ENCODE measurements at places on chromosomes 13 and 19.

DNA sequence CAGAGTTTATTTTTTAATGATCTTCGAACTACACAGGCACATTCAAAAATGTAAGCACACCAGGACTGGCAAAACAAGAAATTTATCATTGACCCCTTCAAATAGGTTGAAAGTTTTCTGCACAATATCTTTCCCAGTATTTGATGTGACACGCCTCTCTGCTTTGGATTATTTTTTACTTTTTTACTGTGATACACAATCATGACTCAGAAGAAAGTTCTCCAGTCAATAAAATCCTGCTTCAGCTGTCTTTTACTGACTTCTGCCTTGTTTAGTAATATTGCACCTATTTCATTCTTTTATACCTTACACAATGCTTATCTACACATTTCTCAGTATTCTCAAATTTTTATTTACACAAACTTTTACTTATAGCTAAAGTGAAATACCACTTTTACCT is 1750.4 kb downstream of the PCDH9 start:
- ATAC-seq: no peak

- ATAC-seq: no peak
Observed at GRCh38 chr19:43564800-43565199, 10.5 kb downstream of the XRCC1 start.

GRCh38 chr13:39406688-39407087 is 196.3 kb downstream of the LHFPL6 start:
- ATAC-seq: no peak

DNA sequence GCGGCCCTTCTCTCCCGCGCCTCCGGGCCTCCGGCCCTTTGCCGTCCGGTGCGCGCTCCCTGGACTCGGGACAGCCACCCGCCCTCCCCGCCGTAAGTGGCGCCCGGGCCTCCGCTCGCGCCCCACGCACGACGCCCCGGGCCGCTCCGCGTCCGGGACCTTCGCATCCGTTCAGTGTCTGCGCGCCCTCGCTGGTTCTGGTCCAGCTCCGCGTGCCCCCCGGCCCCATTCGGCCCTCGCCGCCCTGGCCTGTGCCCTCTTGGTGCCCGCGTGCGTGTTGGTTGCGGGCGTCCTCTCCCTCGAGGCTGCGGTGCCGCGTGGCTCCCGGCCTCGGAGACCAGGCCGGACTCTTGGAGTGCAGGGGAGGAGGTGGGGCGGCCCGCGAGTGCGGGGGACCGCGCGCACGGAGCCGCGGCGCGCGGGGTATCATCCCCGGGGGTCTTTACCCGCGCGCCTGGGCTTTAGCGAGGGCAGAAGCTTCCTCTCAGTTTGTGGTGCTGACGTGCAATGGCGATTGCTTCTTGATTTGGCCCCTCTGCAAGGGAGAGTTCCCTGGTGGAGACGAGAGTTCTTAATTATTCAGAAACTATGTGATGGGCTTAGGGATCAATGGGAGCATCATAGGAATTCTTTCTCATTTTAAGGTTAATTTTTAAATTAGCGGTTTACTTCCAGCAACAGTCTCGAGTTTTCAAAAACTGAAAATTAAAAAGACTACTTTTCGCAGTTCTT is 757 bp downstream of the WASF3 start:
- ATAC-seq: no peak

DNA sequence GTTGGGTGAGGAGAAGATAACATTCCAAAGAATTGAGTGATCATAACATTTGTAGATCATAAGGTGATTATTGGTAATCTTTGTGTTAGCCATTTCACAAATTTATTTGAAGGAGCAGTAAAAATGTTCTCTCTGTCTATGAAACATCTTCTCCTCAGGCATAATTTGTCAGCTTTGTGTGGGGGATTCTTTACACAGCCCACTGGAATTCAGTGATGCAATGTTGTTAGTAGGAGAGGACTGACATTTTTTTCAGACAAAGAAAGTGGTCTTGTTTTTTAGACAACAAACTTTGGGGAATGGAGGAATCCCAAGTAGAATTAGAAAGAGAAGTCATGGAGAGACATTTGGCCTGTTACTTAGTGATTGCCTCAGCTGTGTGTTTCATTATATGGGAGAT is 100.3 kb downstream of the ITGBL1 start:
- ATAC-seq: no peak

DNA sequence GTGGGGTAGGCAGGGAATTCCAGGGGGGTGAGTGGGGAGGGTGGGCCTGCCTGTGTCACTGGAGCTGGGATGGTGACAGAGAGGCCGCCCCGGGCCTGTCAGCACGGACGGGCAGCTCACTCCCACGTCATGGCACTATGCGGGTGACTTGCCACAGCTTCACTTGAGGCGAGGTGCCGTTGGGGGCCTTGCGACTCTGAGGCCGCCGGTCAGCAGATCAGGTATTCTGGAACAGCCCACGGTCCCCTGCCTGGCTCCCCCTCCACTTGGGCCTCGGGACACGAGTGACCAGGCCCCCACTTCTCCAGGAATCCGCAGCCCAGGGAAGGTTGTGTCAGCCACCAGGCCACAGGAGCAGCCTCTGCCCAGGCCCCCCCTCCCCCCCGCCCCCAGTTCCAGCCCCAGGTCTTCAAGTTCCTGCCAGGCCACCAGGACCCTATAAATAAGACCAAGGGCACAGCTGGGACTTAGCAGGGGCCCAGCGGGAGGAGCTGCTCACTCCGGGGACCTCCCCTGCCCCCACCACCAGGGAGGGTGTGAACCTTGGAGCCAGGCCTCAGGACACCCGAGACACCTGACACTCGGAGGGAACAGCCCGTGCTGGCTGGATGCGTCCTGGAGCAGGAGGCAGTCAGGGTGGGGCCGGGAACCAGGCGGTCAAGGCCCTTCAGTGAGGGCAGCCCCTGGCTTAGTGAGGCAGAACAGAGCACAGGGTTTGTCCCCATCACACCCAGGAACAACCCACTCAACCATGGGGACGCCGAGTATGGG is 2.7 kb upstream of the MIDN start:
- no peak for ATAC-seq

DNA sequence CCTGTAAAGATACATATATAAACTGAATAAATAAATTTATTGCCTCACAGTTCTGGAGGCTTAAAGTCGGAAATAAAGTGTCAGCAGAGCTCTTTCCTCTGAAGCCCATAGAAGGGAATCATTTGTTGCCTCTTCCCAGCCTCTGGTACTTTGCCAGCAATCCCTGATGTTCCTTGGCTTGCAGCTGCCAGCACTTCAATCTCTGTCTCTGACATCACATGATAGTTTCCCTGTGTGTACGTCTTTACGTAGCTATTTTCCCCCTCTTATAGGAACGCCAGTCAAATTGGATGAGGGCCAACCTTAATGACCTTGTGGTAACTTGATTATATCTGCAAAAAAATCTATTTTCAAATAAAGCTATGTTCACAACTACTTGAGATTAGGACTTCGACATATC is 250.9 kb downstream of the LIG4 start:
- no peak for ATAC-seq

DNA sequence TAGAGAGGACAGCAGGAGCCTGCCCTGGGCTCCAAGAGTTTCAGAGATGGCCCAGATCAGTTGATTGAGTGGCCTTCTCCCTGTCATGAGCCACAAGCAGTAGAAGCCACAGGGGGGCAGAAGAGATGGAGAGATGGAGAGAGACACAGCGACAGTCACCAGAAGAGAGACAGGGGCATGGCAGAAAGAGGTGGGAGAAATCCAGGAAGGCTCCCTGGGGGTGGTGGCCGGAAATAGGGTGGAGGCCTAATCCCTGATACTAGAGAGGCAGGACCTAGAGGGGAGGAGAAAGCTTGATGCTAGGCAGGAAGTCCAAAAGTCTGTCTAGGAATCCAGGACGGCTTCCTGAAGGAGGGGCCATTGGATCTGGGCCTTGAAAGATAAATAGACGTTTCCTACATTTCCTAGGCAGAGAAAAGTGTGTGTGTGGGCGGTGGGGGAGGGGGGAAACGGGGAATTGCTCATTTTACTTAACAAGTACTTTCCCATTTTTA is 9.6 kb upstream of the TPM4 start:
- no peak for ATAC-seq

GRCh38 chr13:111531505-111531904 is 211.1 kb downstream of the TEX29 start:
- no peak for ATAC-seq

DNA sequence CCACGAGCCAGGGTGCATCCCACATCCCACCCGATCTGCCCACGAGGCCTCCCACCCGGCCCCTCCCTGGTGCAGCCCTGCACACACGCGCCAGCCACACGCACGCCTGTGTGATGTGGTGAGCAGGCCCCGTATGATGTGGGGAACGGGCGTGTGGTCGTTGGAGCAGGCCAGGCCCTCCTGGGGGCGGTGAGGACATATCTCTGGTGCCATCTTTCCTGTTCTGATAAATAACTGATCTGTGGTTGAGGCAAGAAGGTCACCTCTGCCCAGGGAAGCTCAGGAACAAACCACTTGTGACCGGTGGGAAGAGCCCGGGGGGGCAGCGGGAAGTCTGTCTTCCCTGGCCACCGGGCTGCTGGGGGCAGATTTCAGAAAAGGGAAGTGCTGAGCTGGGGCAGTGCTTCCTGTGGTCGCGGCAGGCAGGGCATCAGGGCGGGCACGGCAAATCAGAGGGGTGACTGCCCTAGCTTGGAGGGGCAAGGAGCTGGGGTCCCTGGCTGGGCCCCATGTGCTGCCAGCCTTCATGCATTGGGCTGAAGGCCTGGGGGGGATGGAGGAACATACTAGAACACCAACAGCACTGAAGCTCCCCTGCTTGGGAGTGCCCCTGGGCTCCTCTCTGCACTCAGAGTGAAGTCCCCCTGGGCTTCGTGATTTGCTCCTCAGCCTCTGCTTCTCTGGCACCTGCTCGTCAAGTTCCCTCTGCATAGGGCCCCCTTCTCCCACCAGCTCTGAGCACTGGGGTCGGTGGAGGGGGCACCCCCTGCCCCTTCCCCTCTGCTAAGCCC is 35.2 kb upstream of the SLC7A10 start:
- peak; percentile 25 for ATAC-seq

DNA sequence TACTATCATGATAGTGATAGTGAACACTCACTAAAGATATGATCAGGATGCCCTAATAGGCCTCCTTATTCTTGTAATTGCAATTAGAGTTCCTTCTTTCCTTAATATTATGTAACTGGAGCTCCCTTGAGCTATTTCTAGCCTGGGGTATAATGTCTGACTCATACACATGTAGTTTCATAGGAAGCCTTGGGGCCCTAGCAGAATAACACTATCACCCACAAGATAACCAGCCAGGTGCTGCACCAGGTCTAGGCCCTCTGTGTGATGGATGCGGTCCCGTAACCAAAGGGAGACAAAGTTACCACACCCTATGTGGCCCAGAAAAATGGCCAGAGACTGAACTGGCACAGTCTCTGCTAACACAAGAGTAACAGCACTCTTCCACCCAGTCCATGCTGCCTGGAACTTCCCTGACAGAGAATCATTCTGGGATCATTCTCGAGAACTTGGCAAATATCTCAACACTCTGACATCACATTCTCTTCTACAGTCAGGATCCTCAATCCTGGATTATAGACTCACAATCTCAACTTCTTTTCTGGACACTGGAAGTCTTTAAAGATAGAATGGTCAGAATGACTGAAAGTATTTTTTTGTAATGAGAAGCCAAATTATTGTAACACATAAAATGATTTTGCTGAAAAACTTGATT is 32.6 kb upstream of the IGFL4 start:
- no peak for ATAC-seq
